ENCODE measurements at places on chromosomes 4 and X.

DNA sequence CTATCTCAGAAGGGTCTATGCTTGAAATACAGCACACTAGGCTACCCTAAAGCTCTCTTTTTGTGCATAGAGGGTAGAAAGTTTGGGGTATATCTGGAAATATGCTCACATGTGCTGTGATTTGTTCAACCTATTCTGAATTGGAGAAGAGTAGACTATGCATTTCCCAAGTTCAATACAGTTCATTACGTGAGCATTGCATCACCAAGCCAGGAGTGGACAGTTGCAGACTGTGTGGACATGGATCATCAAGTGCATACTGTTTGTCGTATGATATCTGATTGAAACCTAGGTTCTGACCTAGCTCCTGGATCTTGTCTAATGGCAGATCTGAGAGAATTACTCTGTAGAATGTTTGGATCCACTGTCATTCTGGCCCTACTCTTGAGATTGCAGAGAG, 161.1 kb downstream of the FRAS1 start:
- DNase-seq: no peak

GRCh38 chr4:150849016-150849415, 166.1 kb downstream of the LRBA start:
- DNase-seq: no peak

DNA sequence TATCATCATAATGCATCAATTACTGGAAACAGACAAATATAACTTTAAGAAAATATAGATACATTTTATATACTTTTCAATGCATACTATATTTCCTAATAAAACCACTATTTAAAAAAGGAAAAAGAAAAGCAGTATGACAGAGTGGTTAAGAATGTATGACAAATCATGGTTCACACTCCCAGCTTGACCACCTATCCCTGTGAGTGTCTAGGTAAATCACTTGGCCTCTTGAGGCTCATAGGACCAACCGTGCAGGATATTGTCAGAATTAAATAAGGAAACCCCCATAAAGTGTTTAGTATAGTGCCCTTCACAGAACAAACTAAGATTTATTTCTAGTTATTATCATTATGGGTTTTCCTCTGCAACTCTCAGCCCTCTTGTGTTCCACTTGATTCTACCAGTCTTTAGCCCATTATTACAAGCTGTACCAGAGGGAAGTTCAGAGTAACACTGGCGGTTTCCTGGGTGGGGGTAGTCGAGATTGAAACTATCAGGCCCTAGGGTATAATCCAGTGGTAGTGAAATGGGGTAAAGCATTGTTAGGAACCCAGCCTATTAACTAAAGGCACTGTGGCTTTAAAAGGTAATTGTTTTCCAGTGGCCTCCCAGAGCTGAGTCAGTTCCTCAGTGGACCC, 55.5 kb upstream of the PAK3 start:
- no peak for DNase-seq

DNA sequence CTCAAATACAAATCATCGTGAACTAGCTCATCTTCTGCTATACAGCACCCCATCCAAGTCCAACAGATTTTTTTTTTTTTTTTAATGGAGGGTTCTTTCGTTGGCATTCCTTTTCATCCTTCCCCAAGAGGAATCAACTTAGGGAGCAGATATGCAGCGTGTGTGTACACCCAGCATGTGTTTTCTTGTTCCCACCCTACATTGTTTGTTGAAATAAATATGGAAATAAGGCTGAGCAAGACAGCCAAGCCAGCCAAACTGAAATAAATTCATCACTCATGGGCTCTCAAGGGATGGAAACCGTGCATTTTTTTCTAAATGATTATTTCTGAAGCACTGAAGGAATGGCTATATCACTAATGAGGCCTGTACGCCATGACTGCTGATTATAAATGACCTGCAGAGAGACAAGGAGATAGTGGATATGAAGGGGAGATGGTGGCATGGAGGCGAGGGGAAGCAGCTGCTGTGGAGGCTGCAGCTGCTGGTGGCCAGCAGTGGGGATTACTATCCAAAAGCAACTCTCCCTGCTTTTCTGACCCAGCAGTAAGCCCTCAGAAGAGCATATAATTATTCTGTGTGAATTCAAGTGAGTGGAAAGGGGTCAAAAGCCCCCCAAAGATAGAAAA, 173.9 kb downstream of the MGST2 start:
- DNase-seq: no peak

Measured in naive thymus-derived CD4-positive, alpha-beta T cell (primary cell).